ENCODE measurements at places on chromosomes 16 and 17.
A peak's percentile ranks its signal among the peaks of the same experiment; 100 is the strongest.

GRCh38 chr17:62967205-62967529 lies 1.1 kb downstream of the TANC2 start:
- no peak for DNase-seq

DNA sequence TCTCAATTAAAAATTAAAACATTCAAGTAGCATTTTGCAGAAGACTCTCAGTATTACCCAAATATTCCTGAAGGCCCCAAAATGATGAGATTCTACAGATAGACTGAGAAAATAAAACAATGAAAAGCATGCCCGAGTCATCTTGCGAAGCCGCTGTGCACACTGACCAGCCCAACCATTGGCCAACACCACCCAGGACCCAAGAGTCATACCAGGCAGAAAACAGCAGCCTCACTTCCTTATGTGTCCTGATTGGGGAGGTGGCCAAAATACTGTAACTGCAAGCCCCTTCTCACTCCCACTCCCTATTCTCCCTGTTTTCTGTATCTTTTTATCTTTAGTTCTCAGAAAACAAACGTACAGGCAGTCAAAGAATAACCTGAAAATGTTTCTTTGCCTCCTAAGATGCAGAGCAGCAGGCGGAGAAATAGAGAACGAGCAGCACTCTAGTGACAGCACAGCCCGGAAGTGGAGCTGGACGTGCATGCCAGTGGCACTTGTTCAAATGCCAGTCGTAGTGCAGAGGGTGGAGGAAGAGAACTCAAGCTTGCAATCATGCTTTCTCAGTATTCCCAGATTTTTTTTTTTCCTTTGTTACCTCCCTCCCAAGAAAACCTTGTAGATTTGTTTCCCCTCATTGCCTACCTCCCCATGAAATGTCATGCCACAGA lies 182.3 kb upstream of the SOX9 start:
- no peak for DNase-seq

- peak; percentile 74 for DNase-seq
Measured at GRCh38 chr17:57130708-57131461, 45.8 kb downstream of the AKAP1 start.

GRCh38 chr17:66441101-66441661 lies 138.8 kb downstream of the PRKCA start:
- no peak for DNase-seq

- no peak for DNase-seq
Measured at GRCh38 chr17:27605409-27605808, 25.6 kb upstream of the LGALS9 start.

GRCh38 chr17:75694536-75694935 lies 26.7 kb upstream of the ITGB4 start:
- no peak for DNase-seq

Data from C1 segment of cervical spinal cord (tissue), 14 donors.